ENCODE measurements at places on chromosomes 7 and 10.
A peak's percentile ranks its signal among the peaks of the same experiment; 100 is the strongest.

DNA sequence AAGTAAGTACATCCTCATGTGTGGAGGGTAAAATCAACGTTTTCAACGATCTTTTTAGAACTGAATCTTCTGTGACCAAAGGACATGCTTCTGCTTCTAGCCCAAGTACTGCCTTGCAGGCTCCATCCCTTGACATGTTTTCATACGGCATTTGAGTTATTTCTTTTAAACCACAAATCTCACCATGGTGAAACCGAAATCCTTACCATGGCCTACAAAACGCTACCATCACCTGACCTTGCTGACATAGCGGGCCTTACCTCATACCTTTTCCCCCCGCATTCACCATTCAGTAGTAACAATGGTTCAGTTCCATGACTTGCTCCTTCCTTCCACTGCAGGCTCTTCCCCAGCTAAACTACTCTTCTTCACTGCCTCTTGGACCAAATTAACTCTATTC is 3.5 kb downstream of the RNF216 start:
- DNase-seq: no peak

- DNase-seq: no peak
Measured at GRCh38 chr10:49498425-49498824, 40.5 kb downstream of the ERCC6 start.

DNA sequence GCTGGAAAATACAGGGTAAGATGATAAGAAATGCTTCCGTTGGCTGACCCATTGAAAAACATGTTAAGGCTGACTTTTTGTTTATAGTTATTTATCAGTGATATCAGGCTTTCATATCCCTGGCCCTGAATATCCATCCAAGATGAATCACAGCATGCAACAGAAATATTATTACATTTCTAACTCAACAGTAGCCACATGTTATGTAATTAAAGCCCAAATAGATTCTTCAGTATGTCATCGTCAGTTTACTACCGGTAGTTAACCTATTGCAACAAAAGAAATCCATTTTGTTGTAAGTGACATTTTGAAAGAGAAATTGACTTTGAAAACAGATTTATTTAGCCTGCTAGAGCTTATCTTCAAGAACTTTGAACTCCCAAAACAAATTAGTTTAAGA is 354.1 kb upstream of the CELF2 start:
- DNase-seq: no peak

DNA sequence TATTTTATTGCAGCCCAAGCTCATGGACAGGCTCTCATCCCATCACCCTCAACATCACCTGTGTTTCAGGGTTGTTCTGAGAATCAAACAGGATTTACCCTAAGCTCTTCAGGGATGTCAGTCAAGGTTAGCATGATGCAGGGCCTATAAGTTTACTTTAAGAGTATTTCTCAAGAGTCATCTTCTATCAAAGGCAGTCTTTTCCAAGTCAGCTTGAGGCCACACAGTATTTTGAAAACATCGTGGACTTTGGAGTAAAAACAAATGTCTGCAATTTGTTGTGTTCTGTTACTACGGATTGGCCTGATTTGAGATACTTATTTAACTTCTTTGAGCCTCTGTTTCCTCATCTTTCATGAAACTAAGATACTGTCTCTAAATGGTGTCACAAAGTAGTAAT is 42.0 kb upstream of the NRP1 start:
- no peak for DNase-seq

- no peak for DNase-seq
Measured at GRCh38 chr10:102085336-102085735, 20.2 kb downstream of the HPS6 start.

DNA sequence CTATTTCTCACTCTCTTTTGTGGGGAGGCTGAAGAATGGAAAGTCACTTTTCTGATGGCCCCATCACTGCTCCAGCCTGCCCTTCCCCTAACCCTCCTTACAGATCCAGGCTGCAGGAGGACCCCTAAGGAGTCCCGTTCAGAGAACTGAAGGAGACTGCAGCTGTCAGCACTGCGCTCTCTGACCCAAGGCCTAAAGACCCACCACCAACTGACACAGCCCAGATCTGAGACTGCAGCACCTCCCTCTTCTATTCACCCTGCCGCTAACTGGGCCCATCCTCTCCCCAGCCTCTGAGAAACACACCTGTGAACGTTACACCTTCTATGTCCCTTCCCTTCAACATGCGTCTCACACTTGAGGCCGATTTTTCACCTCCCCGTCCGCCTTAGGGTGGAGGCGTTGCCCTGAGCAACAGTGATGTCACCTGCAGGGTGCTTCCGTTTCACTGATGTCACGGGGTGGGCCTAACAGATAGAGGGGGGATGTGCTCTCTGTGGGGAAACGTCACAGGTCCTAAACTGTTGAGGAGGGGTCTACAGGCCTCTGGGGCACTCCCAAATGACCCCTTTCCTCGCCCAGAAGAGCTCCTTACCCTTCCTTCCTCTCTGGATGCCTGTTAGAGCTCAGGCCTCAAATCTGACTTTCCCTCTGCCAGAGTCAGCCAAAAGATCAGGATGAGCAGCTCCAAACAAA is 5.1 kb downstream of the ITPRIP start:
- DNase-seq: no peak

- DNase-seq: no peak
Measured at GRCh38 chr7:24702755-24703154, 54.5 kb downstream of the GSDME start.

DNA sequence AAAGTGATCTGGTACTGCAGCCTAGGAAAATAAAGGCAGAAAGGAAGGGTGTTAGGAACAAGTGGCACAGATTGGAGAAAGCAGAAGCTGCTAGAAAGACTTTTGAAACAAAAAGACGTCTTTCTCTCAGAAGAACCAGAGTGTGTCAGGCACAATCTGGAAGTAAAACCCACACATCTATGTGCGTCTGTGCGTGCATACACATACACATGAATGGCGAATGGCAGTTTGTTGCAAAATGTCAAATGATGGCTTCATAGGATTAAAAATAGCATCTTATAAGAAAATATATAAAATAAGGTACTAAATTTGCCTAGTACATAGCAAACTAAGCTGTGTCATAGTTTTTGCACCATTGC is 246.3 kb downstream of the CDK14 start:
- DNase-seq: no peak

- no peak for DNase-seq
Measured at GRCh38 chr7:106205621-106206222, 79.1 kb downstream of the NAMPT start.

GRCh38 chr10:84523526-84523925 is 195.1 kb downstream of the CCSER2 start:
- peak; percentile 17 for DNase-seq

DNA sequence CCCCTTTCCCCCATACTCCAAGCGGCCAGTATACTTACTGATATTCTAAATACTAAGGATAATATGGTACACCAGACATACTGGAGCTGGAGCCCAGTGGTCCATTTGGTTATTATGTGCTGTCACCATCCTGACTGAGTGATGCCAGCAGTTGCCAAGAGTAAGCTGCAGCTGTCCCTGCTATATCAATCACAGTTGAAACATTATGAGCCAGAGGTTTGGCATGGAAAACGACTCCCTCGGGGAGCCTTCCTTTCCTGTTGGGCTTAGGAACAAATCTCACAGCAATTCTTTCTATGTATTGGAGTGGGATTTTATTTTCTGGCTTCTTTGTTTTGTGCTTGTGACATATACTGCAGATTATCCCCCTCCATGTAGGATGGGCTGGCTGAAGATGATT is 32.6 kb downstream of the STRIP2 start:
- DNase-seq: no peak

GRCh38 chr7:50359258-50359994 is 54.9 kb downstream of the IKZF1 start:
- no peak for DNase-seq

GRCh38 chr7:74214816-74215630 is 5.2 kb downstream of the LAT2 start:
- DNase-seq: no peak

DNA sequence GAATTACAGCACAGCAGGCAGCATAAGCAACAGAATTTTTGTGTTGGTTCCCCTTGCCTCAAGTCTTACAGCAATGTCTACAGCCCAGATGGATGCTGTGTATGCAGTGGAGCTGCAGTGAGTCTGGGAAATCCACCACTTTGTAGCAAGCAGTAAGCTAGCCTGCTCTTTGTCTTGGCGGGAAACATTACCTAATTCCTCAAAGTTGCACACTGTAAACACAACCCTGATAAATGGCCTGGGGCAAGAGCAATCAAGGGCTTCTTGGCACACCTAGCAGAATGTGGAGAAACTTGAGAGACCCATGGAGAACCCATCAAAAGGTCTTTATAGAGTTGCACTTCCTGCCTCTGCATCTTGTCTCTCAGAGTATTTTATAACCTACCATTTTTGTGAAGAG is 102.0 kb upstream of the FOXP2 start:
- no peak for DNase-seq

GRCh38 chr10:79905322-79906314 is 43.3 kb downstream of the SFTPD start:
- peak; percentile 61 for DNase-seq

DNA sequence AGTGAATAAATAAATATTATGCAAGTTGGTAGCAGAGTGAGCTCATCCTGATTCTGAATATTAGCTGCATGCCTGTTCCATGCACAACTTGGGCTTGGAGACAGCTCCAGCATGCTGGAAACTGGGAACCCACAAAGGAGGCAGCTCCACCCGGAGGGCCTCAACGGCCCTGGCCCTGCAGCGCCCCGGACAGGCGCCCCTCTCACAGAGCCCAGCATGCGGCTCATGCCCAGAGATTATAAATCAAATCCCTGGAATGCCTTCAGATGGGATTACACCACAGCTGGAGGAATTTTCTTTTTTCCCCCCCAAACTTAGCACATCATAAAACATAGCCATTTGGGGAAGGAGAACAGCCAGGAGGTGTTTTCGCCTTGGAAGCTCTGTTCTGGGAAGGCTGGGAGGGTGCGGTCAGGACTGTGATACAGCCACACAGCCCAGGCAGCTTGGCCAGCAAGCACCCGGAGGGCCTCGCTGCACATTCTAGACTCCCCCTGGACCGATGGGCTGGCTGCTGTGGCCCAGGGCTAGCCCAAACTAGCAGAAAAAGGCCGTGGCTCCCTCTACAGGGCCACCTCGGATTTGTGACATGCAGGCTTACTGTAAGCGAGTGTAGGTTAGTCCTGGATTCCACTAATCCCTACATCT is 102.4 kb downstream of the PTPN20 start:
- DNase-seq: no peak

- no peak for DNase-seq
Measured at GRCh38 chr10:11886851-11887250, 63.7 kb downstream of the PROSER2 start.

DNA sequence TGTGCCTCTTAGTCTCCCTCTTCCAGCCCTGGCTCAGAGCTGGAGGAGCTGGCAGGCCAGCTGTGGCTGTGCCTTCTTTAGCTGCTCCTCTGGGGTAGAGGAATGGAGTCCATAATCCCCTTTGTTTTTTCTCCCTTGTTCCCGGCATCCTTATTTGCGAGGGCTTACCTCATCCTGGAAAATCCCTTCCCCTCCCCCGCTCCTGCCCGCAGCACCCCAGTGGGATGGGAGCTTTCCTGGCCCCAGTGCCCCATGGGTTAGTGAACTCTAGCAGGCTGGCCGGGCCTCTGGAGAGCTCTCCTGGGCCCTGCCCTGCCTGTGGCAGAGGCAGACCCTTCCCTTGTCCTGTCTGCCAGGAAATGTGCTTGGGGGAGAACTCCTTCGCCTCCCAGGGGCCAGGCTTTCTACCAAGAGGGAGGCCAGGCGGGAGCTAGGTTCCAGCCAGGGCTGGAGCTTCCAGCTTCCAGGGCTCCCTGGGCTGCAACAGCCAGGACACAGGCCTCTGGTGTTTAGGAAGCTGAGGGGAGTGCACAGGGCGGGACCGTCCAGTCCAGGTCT is 16.5 kb upstream of the TRIM8 start:
- DNase-seq: no peak

- no peak for DNase-seq
Measured at GRCh38 chr10:8159341-8160165, 105.1 kb downstream of the GATA3 start.

GRCh38 chr7:83111391-83111790 is 51.3 kb downstream of the PCLO start:
- DNase-seq: peak; percentile 29

- no peak for DNase-seq
Measured at GRCh38 chr7:158991824-158992621, 135.7 kb downstream of the DYNC2I1 start.

- DNase-seq: no peak
Measured at GRCh38 chr10:5518143-5518542, 6.6 kb upstream of the CALML3 start.

DNA sequence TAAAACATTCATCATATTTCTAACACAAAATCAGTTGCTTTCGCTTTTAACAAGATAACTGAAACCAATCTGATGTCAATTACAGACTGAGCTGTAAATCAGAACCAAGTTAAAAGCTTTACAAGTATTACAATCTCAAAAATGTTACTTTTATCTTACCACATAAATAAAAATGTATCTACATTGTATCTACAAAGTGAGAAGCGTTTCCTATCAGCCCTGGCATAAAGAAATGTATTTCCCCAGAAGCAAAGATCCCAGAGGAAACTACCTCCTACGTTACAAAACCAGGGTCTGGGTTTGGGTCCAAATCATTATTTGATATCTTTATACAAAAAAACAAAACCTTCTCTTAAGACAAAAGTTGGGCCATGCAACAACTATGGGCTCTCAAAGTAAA is 2.6 kb downstream of the SMURF1 start:
- DNase-seq: no peak

- DNase-seq: no peak
Measured at GRCh38 chr10:11081408-11081807, 63.7 kb downstream of the CELF2 start.

- peak; percentile 75 for DNase-seq
Measured at GRCh38 chr10:132654708-132655661, 117.4 kb downstream of the INPP5A start.

DNA sequence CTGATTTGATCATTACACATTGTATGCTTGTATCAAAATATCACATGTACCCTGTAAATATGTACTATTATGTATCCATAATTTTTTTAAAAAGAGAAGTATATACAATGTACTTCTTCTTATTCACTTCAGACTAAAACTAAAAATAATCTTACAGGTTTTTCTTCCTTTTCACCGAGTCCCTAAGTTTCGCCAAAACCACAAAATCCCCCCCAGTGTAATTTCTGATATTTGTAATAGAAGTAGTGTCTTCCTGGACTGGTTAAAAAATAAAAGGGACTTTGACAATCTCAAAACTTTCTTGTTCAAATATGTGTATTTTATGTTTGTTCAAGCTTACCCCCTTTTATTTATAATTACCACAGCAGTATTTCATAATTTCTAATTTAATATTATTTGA is 23.9 kb downstream of the EPC1 start:
- DNase-seq: no peak

- DNase-seq: no peak
Measured at GRCh38 chr7:2162959-2163358, 69.8 kb downstream of the MAD1L1 start.

- no peak for DNase-seq
Measured at GRCh38 chr7:19783541-19783940, 10.1 kb upstream of the TMEM196 start.

All from OCI-M1 (cell line).